NCI-H1694 (cell line): ENCODE measurements at places on chromosomes 3 and 15.

GRCh38 chr3:23496165-23496564 is 293.0 kb downstream of the UBE2E2 start:
- no peak for DNase-seq

DNA sequence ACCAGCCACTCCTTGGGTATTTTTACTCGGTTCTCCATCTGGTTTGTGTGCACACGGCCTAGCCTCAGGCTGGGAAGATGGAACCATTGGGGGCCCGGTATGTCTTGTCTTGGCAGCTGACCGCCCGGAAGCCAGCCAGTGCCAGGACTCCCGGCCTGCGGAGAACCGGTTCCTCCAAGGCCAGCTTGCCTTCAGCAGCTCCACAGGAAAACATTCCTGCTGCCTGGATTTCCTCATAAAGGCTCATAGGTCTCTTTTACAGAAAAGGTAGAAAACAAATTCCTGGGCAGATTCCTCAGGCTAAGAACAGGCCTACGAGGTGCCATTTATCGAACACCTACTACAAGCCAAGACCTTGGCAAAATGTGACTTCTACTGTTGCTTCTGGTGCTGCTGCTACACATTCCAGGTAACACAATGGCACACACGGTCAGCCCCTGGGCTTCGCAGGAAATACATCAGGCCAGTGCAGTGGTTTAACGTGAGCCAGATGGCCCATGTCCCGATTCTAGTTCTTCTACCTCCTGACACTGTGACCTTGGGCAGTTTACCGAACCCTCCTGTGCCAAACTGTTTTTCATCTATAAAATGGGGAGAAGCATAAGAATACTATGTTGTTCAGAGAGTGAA is 141.8 kb downstream of the OPA1 start:
- DNase-seq: no peak

DNA sequence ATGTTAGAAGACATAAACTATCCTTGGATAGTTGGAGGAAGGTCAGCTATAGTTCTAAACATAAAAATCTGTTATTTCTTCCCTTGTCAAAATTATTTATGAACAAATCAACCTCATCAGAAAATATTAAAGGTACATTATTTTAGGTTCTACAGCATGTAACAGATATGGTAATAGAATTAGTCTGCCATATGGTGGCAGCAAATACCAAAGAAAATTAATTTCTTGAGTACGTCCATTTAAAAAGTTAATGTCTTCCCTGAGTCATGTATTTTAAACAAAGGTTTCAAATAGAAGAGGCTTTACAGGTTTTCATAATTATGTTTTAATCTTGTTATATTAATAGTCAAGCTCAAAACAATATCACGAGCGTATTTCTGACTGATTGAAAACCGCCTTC is 17.9 kb upstream of the ANKRD28 start:
- DNase-seq: peak; percentile 75

DNA sequence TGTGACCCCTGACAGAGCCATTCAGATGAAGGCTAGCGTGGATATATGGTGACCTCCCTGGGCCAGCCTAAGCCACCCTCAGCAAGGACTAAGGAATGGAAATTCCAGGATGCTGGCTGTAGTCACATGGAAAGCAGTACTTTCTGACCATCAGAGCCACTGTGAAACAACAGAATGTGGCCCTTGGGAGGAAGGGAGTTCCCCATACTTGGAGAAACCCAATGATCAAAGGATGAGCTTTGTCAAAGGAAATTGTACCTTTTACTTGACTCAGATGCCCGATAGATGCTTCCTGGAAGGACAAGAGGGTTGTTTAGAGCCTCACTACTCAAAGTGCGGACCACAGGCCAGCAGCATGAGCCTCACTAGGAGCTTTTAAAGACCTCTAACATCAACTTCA is 484.5 kb upstream of the PROK2 start:
- no peak for DNase-seq

GRCh38 chr3:138942861-138943623 is 3.9 kb downstream of the FOXL2 start:
- DNase-seq: no peak

DNA sequence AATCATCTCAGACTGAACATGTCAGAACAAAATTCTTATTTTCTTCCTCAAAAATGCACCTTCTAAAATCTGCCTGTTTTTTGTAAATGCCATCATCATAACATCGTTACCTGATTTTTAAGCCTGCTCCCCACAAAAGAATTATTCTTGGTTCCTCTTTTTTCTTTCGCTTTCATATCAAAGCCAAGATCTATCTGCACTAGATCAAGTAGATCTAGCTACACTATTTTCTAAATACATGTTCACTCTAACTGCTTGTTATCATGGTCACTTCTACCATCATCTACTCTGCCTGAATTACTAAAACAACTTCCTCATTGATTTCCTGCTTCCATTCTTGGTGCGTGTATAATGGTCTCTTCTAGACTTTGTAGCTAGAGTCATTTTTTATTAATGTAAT is 217.7 kb downstream of the ARPP21 start:
- DNase-seq: no peak
